Vagina (tissue), 2 donors: ENCODE measurements at places on chromosomes 6 and 20.

GRCh38 chr6:31898383-31899011 lies 999 bp upstream of the EHMT2 start:
- no peak for DNase-seq

- DNase-seq: no peak
Measured at GRCh38 chr20:62914970-62915457, 11.3 kb downstream of the DIDO1 start.

DNA sequence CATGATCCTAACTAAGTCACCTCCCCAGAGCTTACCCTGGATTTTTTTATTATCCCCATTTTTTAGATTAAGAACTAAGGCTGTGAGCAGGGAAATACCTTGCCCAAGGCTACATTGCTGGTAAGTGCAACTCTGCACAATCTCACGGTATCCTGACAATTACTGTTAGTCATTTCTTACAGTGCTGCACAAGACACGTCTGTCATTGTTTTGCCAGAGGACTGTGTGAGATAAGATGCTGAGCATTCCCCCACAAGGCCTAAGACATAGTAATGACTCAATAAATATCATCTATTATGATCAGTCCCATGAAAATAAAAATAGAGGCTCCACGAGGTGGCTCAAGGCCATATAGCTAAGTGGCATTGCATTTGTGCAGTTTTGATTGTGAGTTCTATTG lies 21.0 kb downstream of the PFDN4 start:
- DNase-seq: no peak

DNA sequence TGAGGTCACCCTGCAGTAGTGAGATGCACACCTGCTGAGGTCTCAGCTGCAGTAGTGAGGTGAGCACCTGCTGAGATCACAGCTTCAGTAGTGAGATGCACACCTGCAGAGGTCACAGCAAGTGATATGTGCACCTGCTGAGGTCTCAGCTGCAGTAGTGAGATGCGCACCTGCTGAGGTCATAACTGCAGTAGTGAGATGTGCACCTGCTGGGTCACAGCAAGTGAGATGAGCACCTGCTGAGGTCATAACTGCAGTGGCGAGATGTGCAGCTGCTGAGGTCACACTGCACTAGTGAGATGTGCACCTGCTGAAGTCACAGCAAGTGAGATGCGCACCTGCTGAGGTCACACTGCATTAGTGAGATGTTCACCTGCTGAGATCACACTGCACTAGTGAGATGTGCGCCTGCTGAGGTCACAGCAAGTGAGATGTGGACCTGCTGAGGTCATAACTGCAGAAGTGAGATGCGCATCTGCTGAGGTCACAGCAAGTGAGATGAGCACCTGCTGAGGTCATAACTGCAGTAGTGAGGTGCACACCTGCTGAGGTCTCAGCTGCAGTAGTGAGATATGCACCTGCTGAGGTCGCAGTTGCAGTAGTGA lies 20.8 kb downstream of the ZDHHC14 start:
- no peak for DNase-seq

DNA sequence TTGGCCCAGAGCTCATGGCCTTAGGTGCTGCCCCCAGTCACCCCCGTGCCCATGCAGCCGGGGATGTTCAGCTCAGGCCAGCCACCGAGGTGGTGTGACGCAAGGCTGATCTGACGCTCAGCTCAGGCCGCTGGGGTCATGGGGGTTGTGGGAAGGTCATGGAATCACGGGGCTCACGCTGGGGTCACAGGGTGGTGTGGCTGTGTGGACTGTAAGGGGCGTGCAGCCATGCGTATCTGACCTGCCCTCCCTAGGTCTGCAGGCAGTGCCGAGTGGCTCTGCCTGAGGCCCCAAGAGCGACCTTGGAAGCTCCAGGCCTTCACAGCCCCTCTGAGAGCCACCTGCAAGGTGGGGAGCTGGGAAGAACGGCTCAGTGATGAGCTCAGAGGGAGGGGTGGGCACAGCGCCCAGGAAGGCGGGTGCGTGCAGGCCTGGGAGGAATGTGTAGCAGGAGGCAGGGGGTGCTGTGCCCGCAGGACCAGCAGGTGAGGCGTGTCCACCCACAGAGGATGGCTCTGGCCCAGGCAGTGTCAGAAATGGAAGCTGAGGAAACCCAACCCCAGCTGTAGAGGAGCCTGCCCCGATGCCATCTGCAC lies 27.8 kb downstream of the CHRNA4 start:
- no peak for DNase-seq

DNA sequence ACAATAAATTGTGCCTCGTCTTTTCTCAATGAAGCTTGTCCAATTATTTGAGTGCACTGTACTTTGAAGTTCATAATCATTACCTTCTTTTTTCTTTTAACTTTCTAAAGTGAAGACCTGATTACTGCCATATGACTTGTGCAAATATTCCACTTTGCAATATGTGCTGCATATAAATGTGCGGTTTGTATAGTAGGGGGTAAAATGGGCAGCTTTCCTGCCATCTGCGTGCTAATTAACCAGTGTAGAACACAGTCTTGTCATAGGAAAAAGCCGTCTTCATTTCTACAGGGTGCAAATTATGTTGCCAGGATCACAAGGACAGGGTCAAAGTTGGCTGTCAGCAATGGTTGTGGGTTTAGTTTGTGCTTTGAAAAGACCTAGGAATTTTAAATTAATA lies 397.0 kb downstream of the NKAIN2 start:
- DNase-seq: no peak

- DNase-seq: no peak
Measured at GRCh38 chr6:47162793-47163192, 120.7 kb upstream of the ADGRF1 start.

- no peak for DNase-seq
Measured at GRCh38 chr20:59821788-59822187, 111.6 kb downstream of the SYCP2 start.

- DNase-seq: no peak
Measured at GRCh38 chr20:30505566-30505965, 751.9 kb upstream of the DEFB115 start.

- DNase-seq: no peak
Measured at GRCh38 chr6:33107641-33108040, 31.9 kb downstream of the HLA-DPB1 start.

GRCh38 chr6:152637296-152638047 lies at the start of gene SYNE1:
Gene SYNE1, minus strand, starts transcription at chr6:152637362. Its CDS starts 9,031 bp downstream, at chr6:152628331.
- no peak for DNase-seq

DNA sequence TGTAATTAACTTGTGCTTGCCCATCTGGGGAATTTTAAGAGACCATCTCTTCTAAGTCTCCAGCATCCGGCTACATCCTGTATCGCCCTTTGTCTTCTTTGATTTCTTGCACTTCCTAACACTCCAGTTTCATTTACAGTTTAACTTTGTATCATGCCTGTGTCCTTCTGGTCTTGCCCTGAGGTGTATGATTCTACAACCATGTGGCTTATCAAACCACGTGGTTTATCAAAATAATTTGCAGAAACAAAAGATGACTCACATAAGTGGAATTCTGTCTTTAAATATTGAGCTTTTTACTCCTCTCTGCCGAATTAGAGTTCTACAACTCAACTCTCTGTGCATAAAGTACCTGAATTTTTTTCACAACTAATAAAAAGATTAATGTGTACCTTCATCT lies 580.7 kb downstream of the KIF16B start:
- DNase-seq: no peak

- no peak for DNase-seq
Measured at GRCh38 chr6:149446791-149447376, 37.9 kb downstream of the ZC3H12D start.

- no peak for DNase-seq
Measured at GRCh38 chr6:128139519-128139918, 238.7 kb upstream of the THEMIS start.

GRCh38 chr6:168919470-168920179 lies 334.0 kb downstream of the THBS2 start:
- DNase-seq: no peak

- no peak for DNase-seq
Measured at GRCh38 chr6:113457751-113458150, 399.4 kb upstream of the MARCKS start.

DNA sequence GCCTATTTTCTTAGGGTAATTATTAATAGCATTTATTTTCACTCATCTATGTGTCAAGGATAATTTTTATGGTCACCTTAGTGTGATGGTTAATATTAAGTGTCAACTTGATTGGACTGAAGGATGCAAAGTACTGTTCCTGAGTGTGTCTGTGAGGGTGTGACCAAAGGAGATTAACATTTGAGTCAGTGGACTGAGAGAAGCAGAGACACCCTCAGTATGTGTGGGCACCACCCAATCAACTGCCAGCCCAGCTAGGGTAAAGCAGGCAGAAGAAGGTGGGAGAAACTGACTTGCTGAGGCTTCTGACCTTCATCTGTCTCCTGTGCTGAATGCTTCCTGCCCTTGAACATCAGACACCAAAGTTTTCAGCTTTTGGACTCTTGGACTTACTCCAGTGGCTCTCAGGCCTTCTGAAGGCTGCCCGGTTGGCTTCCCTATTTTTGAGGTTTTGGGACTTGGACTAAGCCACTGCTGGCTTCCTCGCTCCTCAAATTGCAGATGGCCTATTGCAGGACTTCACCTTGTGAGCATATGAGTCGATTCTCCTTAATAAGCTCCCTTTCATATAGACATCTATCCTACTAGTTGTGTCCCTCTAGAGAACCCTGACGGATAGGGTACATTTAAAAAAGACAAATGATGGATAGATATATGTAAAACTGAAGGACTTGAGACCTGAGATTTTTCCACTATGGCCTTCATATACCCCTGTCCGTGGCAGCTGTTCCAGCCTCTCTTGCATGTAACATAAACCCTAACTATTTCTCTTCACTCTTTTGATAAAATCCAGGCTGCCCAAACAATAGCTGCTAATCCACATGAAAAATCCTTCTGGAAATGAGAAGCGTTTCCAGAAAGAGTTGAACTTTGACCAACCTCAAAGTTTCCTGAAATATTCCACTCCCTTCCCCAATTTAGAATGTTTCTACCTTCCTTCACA lies 62.1 kb upstream of the RGS17 start:
- DNase-seq: no peak

- no peak for DNase-seq
Measured at GRCh38 chr20:45404438-45404837, 3.7 kb upstream of the DBNDD2 start.

DNA sequence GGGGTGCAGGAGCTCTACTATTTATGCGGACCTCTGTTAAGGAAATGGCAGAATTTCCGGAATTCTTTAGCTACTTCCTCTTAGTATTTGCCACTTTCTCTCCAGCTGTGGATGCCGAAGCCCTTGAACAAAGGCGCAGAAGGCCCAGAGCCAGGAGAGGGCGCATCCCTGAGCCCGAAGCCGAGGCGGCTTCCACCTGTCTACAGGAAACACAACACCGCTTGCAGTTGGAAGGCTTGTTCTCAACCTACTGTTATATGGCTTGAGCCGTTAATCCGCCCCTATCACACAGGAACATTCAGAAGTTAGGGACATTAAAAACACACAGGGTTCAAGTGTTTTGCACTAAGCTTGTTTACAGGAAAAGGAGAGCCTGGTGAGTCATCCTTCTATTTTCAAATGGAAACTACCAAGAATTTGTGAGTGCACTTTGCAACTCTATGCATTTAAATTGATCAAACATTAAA lies 417.1 kb downstream of the BCKDHB start:
- DNase-seq: no peak

GRCh38 chr6:6392214-6393068 lies 72.0 kb upstream of the F13A1 start:
- no peak for DNase-seq

- DNase-seq: no peak
Measured at GRCh38 chr6:29021434-29021833, 16.3 kb upstream of the ZNF311 start.

DNA sequence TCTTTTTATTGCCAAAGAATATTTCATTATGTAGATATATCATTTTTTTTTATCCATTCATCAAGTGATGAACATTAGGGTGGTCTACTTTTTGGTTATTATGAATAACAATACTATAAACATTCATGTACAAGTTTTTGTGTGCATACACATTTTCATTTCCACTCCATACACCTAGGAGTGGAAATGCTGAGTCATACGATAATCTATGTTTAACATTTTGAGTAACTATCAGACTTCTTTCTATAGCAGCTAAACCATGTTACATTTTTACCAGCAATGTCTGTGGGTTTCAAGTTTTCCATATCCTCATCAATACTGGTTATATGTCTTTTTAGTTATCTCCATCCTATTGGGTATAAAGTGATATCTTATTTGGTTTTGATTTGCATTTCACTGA lies 65.7 kb downstream of the PRSS35 start:
- no peak for DNase-seq

- DNase-seq: no peak
Measured at GRCh38 chr6:137767911-137768690, 99.0 kb upstream of the TNFAIP3 start.

- DNase-seq: no peak
Measured at GRCh38 chr6:44590471-44590870, 203.0 kb downstream of the CDC5L start.

DNA sequence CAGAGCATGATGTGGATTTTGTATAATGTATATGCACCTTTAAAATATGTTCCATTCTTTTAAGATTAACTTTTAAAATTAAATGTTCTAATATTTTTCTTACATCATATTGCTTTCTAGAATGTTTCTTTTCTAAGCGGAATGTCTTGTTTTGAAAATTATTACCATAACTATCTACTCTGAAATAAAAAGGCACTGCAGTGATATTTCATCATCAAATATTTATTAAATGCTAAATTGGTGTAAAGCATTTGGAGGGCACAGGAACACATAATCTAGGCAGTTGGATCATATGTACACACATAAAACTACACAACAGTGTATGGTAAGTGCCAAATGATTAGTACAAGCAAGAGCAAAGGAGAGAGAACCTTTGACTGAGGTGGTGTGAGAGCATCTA lies 13.8 kb downstream of the BICRAL start:
- DNase-seq: no peak

- DNase-seq: no peak
Measured at GRCh38 chr6:11762794-11763459, 15.7 kb downstream of the ADTRP start.

- no peak for DNase-seq
Measured at GRCh38 chr20:49874696-49875095, 40.6 kb downstream of the SPATA2 start.

- DNase-seq: no peak
Measured at GRCh38 chr20:60236613-60237012, 278.4 kb downstream of the CDH26 start.

- DNase-seq: no peak
Measured at GRCh38 chr6:108685970-108686369, 125.3 kb downstream of the FOXO3 start.

- DNase-seq: no peak
Measured at GRCh38 chr6:128443553-128443952, 76.8 kb downstream of the PTPRK start.

DNA sequence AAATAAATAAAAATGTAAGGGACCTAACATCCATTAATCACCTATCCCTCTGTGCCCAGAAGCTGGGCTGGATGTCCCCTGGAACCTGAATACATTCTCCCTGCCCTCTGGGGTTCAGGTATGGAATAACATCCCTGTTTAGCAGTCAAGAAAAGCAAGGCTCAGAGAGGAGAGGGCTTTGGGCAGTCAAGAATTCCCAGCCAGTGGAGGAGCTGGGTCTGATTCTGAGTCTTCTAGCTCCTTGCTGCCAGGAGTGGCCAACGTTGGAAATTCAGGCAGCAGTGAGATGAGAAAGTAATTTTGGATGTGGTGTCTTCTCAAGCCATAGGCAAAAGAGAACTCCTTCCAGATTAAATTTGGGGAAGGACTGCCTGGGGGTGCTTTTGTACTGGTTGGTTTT lies 42.6 kb upstream of the ZNFX1 start:
- no peak for DNase-seq

GRCh38 chr6:106147476-106147875 lies 61.3 kb downstream of the PRDM1 start:
- no peak for DNase-seq
